Frontal cortex (tissue), 4 donors: ENCODE measurements at places on chromosomes 4 and X.
A peak's percentile ranks its signal among the peaks of the same experiment; 100 is the strongest.

DNA sequence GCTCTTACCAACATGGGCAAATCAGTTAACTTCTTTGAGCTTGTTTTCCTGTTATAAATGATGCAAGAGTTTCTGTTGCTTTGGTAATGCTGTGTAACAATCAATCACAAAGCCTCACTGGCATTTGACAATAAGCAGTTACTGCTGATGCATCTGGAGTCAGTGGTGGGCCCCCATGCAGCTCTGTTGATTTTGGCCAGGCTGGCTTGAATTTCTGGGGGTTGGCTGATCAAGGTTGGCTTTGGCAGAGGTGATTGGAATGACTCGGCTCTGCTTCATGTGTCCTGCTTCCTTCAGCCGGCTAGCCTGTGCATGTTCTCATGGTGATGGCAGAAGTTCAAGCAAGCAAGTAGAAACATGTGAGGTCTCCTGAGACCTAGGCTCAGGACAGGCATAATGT is 90.4 kb downstream of the PHEX start:
- DNase-seq, result no peak

DNA sequence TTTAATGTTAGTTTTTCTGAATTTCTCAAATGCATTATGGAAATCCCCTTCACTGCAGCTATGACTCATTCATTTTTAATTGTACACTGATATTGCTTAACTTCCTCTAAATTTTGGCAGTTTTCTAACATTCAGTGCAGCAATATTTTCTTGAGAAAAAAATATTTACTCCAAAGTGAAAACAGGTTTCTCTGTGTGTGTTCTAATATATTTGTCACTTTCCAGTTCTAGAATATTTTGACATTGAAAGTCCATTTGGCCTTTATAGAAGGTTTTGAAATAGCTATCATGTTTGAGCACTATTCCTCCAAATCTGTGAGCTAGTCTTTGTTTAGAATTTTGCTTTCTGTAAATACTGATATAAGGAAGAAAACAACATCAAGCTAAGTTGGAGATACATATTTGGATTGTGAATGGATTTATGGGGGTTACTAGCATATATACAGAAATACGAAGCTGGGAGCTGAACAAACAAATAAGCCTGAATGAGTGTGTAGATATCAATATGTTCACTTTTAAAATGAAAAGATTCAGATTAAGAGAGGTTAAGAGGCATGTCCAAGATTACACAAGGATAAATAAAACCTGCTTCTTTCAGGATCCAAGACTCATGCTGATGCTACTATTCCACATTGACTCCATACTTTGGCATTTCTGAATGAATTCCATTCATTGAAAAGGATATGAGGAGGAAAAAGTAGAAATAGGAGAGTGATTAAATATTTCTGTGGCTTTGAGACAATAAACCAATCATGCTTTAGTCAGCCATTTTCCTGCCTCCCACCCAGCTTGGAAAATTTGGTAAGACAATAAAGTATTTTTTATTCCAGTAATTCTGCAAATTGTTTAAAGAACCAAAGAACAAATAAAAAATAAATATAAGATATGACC is 57.3 kb upstream of the SLIT2 start:
- no peak for DNase-seq

- DNase-seq, result peak; percentile 44
Observed at GRCh38 chr4:123505095-123506010, 108.8 kb downstream of the SPRY1 start.

- DNase-seq, result no peak
Observed at GRCh38 chrX:148540114-148540513, 39.7 kb downstream of the AFF2 start.

- no peak for DNase-seq
Observed at GRCh38 chrX:21948897-21949578, 8.5 kb downstream of the SMS start.

DNA sequence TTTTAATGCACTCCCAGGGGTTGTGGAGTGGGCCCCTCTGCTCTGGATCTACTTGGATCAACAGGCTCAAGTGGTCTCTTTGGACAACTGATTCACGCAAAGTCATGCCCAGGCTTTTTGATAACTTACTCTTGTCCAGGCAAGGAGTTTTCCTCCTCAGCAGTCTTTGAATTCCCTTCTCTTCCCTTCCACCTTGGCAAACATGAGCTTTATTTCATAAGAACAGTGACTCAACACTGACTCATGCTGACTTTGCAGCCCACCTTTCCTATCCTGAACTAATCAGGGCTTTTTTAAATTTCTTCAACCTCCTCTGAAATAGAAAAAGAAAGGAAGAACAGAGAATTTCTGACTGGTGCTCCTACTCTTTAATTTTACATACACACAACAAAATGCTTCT is 132.1 kb upstream of the LDB2 start:
- peak; percentile 6 for DNase-seq

GRCh38 chr4:1209821-1210220 is 37.4 kb upstream of the SPON2 start:
- peak; percentile 82 for DNase-seq

GRCh38 chr4:17526695-17527477 is 11.9 kb downstream of the CLRN2 start:
- no peak for DNase-seq

GRCh38 chrX:123736333-123736921 is 3.6 kb upstream of the THOC2 start:
- DNase-seq, result no peak

GRCh38 chr4:179225594-179225993 is 1783.4 kb upstream of the AGA start:
- no peak for DNase-seq

DNA sequence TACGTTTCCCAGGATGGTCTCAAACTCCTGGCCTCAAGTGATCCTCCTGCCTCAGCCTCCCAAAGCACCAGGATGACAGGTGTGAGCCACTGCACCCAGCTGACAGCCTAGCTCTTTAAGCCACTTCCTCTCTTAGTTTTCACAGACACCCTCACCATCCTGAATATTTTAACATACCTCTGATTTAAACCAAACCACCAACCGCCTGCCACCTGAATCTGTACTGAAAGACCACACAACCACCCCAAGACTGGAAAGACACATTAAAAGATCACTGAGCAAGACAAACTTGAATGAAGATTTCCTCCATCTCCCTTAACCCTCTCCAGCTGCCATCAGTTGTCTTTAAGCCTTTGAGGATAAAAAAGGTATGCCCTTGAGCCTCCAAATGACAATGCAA is 110.6 kb downstream of the SH3KBP1 start:
- no peak for DNase-seq

DNA sequence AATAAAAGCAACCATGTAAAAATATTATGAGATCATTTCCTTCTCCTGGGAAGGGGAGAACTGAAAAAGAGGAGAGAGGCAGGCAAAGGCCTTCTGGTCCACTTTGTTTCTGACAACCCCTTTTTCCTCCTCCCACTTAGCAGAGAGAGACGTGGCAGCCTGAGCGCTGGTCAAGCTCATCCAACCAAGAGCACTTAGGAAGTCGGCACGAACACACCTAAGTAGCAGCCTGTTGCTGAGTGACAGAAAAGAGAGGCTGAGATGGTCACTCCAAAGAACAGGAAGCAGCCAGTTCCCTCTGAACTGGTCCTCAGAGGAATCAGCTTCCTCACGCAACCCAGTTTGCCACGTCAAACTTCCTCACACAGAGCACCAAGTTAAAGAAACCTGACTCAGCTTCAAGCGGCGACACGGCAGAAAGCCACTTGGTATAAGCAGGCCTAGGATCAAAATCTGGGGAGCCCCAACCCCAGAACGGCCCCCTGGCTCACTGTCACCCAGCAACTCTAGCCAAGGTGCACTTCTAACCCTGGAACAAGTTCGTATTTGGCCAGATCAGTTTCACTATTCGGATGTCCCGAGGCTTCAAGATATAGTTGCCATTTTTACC is 861 bp downstream of the SEC24D start:
- DNase-seq, result peak; percentile 44

DNA sequence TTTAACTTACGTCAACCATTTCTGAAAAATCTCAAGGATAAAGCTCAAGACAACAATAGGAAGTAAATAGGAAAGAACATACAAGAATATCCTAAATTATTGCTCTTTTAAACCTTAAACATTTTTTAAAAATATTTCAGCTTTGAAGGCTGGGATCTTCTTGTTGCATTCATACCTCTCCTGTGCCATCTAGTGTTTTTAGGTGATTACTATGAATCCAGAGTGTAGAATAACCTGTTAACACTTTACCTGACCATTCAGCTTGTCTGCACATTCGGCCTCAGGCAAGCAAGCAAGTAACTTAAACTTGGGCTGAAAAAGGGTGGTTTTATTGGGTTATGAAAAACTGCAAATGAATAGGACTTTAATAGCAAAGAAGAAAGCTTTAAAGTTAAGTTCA is 507.8 kb upstream of the INTU start:
- DNase-seq, result no peak

- no peak for DNase-seq
Observed at GRCh38 chr4:85132570-85132969, 166.1 kb upstream of the WDFY3 start.

DNA sequence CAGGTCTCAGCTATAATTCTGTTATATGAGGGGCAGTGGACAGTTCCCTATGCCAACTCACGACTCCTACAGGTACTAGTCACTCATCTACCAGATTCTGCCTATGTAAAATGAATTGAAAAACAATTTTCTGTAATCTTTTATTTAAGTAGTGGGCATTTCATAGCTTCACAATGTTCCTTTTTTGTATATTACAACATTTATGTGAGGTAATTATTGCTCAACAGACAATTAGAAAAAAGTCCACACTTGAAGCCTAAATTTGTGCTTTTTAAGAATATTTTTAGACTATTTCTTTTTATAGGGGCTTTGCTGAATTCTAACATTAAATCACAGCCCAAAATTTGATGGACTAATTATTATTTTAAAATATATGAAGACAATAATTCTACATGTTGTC is 20.4 kb downstream of the EREG start:
- DNase-seq, result no peak

GRCh38 chr4:35695421-35695820 is 548.9 kb downstream of the ARAP2 start:
- no peak for DNase-seq

GRCh38 chr4:168856312-168856711 is 153.7 kb downstream of the CBR4 start:
- no peak for DNase-seq

- no peak for DNase-seq
Observed at GRCh38 chr4:188661502-188661901, 522.3 kb downstream of the TRIML1 start.

GRCh38 chrX:16282209-16282608 is 114.9 kb downstream of the MAGEB17 start:
- DNase-seq, result no peak

DNA sequence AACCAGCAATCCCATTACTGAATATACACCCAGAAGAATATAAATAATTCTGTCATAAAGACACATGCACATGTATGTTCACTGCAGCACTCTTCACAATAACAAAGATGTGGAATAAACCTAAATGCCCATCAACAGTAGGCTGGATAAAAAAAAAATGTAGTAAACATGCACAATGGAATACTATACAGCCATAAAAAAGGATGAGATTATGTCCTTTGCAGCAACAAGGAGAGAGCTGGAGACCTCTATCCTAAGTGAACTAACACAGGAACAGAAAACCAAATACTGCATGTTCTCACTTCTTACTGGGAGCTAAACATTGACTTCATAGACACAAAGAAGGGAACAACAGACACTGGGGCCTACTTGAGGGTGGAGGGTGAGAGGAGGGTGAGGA is 2067.7 kb downstream of the ARAP2 start:
- DNase-seq, result no peak

DNA sequence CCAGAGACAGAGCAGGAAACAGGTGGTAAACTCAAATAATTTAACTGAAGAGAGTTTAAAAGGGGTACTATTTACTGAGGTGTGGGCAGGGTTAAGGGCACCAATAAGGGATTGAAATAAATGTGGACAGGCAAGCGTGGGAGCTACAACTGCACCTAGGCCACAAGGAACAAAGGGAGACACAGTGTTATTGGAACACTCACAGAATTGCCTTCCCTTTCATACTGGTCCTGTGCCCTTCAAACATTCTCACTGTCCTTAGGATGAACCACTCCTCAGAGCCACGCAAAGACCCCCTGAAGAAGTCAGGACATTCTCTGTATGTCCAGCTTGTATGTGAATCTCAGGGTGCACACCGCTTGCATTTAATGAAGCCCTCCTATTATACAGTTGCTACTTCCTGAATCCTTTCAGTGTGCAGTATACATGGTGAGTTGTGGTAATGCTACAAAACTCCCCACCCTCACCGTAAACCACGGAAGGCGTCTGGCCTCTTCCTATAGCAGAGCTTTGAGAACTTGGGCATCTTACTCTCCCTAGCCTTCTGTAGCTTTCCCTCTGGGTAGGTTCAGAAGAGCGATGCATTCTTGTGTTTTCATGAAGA is 9.6 kb upstream of the MRPL1 start:
- no peak for DNase-seq

GRCh38 chrX:1720836-1721235 is 106.0 kb downstream of the ASMT start:
- no peak for DNase-seq

GRCh38 chr4:7009564-7009963 is 33.6 kb upstream of the TADA2B start:
- DNase-seq, result no peak

DNA sequence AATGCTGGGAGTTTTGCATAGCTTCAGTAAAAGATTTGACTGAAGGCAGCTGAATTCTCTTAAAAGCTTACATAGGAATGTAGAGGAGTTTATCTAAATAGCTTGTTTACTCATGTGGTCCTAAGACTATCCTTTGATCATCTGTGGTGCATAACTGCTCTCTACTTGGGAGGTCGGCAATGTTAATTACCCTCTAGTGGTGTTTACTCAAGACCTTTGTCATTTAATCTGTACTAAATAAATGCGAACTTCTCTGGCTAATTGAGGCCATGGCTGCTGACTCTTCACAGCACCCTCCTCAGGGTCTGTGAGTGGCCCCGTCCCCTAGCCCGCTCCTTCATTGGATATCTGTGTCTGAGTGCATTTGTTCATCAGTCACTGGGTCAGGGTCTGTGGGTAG is 13.8 kb upstream of the TMEM33 start:
- no peak for DNase-seq

- DNase-seq, result peak; percentile 45
Observed at GRCh38 chr4:40923316-40924095, 173.8 kb downstream of the NSUN7 start.

DNA sequence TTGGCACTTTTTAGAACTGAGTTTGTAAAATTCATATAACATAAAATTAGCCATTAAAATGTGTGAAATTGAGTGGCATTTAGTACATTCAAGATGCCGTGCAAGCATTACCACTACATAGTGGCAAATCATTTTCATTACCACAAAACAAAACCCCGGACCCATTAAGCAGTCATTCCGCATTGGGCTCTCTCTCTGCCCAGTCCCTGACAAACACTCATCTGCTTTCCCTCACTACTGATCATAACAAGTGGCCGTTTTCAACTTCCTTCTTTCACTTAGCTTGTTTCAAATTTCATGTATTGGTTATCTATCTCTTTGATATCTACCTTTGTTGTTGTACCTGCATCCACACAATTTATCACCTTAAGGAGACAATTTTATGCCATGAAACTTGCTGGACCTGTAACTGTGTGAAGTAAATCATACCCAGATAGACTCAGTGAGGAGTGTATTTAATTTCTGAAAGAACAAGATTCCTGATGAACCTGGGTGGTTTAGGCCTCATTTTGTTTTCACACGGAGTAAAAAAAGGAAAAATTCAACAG is 202.1 kb downstream of the OR13H1 start:
- no peak for DNase-seq

- DNase-seq, result no peak
Observed at GRCh38 chr4:181911420-181911819, 331.8 kb upstream of the TENM3 start.
